Iris pigment epithelial cell (primary cell): ENCODE measurements at places on chromosomes 13 and 19.

DNA sequence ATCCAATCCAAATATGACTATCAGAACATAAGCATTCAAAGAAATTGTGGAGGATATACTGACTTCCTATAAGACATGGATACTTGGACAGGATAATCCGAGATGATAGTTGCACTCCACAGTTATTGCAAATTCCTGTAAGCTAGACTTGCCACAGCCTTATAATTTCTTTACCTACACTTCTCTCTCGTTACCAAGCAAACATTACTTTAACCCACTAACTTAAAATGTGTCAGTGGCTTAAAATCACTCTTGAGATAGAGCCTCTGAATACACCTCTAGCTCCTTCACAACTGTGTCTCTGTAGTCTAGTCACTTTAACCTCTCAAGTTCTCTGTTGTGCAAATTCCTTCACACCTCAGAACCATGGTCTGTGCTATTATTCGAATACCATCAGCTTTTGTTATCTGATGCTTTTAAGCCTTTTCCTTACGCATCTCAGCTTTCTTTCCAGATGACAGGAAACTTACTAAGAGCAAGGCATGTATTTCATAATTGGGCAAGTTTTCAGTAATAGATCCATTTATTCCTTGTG lies 474.9 kb upstream of the MIR17HG start:
- no peak for DNase-seq

DNA sequence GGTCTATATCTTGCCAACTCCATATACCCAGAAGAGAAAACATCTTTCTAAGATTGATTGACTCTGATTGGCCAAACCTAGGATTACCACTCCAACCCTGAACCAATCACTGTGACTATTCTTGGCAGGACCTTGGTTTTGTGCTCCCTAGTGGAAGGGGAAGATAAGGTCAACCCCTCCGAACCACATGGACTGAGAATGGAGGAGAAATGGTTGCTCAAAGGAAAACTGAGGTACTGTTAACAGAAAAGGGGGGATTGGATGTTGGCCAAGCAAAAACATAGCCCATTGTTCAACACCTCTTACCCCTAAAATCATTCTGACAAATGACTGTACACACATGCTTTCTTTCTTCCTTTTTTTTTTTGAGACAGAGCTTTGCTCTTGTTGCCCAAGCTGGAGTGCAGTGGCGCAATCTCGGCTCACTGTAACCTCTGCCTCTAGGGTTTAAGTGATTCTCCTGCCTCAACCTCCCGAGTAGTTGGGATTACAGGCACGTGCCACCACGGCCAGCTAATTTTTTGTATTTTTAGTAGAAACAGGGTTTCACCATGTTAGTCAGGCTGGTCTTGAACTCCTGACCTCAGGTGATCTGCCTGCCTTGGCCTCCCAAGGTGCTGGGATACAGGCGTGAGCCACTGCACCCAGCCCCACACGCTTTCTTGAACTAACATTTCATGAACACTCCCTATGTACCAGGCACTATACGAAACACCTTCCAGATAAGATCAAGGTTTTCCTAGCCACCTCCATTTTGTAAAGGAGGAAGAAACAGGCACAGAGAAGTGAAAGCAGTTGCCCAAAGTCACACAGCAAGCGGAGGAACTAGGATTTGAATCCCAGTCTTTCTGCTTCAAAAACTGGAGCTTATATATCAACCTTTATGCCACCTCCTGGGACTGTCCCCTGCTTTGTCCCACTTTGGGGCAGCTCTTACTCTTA lies 6.5 kb downstream of the MEIOSIN start:
- DNase-seq = no peak

DNA sequence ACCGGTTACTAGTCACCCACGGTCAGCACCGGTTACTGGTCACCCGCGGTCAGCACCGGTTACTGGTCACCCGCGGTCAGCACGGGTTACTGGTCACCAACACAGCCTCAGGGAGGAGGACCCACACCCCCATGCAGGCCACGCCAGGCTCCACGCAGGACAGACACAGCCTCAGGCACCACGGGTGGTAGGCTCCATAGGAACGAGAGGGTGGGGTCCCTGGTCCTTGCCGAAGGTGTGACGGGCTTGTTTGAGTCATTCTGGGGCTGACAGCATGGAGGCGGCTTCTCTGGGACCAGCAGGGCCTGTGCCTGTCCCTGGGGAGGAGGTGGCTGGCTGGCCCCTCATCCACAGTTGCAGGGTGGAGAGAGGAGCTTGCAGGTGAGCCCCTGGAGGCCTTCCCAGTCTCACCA lies 122.8 kb upstream of the SOX1 start:
- no peak for DNase-seq

- no peak for DNase-seq
These were observed 10.5 kb downstream of the CEBPA start for GRCh38 chr19:33291623-33292534.

- peak; percentile 50 for DNase-seq
These were observed 25.0 kb upstream of the FXYD3 start for GRCh38 chr19:35090506-35091214.

GRCh38 chr19:3842948-3843347 lies 25.9 kb downstream of the ZFR2 start:
- DNase-seq = peak; percentile 14

DNA sequence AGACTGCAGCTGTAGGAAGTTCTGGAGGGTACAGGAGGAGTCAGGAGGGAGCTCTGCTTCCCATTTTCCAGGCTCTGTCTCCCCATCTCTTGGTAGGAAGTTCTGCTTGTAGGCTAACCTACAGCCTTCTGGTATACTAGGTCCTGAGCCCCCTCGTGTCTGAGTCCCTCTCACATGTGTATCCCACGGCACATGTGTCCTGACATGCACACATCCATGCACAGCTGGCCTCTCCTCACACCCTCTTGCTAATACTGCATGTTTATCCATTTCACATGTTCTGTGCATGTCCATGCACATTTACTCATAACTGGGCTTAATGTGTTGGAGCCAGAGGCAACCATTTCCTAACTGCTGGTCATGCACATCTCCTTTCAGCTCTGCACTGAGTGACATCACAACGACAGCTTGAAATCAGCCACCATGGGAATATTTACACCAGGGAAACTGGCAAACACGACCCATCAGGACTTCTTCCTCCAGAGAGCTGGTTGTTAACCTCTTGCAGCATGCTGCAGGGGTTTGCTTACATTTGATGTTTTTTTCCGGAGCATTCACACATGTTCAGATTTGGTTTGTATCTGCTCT lies 3.0 kb downstream of the CD209 start:
- DNase-seq = no peak

- no peak for DNase-seq
These were observed 51.0 kb upstream of the DOCK9 start for GRCh38 chr13:99028890-99029289.
